ENCODE measurements at places on chromosomes 4 and X. TPM values are rescaled to one million over a fixed set of nuclear protein-coding genes. Genes with fewer than 3 reads are reported as not detected.

PYURF gene
- total RNA-seq, result 104 TPM

SERTM2 gene
- total RNA-seq, result not detected

IL21 gene
- total RNA-seq, result not detected

DNA sequence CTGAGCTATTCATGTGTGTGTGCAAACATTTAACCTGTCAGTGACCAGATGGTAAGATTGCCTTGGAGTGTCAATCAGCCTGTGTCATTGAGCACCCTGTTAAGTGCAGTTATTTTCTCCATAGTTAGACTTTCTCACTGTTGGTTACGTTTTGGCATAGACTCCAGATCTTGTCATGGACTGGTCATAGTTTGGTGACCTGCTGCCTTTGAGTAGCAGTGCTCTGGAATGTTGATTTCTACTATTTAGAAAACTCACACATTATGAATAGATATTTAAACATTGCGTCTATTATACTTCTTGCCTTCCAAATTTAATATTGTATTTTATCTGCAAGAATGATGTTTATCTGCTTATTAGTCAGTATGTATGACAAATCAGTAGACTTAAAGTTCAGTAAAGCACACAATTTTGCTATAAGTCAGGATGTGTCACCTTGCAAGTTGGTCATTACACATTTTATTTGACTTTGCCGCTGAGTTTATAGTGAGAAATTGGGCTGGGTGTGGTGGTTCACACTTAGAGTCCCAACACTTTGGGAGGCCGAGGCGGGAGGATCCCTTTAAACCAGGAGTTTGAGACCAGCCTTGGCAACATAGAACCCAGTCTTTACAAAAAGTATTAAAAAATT lies 42.4 kb downstream of the KIAA0232 start:
- H3K4me3 ChIP-seq, result no peak overlapping the region
- H3K36me3 ChIP-seq, result no peaks in the 10 kb centered on the region
- no peaks in the 10 kb centered on the region for H3K27me3 ChIP-seq
- H3K27ac ChIP-seq, result no peak overlapping the region
- H3K4me1 ChIP-seq, result no peaks in the 10 kb centered on the region
- no peak for DNase-seq

DNA sequence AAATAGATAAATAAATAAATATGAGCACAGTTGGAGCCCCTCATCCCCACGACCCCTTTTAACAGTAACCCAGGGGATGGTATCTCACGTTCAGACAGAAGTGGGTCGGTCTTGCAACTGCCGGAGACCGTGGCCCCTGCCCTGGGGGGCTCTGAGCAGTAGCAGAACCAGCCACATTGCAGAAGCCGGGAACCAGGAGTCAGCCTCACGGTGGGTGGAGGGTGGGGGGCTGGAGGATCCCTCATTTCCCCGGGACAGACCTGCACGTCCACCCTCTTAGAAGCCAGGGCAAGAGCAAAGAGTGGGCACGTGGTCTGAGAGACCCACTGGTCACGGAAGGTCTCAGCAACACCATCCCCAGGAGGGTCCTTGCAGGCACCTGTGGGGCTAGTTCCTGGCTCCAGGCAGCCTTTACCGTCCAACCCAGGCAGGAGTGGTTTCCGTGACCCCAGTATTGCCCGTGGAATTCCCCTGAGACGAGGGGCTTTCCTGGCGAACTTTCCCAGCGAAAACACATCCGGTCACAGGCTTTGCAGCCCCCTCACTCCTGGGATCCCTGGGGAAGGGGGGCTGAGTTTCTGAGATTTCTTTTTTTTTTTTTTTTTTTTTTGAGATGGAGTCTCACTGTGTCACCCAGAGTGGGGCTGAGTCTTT lies 8.8 kb upstream of the IL3RA start:
- no peak for DNase-seq
- no peaks in the 10 kb centered on the region for H3K27me3 ChIP-seq
- no peak overlapping the region for H3K27ac ChIP-seq

DNA sequence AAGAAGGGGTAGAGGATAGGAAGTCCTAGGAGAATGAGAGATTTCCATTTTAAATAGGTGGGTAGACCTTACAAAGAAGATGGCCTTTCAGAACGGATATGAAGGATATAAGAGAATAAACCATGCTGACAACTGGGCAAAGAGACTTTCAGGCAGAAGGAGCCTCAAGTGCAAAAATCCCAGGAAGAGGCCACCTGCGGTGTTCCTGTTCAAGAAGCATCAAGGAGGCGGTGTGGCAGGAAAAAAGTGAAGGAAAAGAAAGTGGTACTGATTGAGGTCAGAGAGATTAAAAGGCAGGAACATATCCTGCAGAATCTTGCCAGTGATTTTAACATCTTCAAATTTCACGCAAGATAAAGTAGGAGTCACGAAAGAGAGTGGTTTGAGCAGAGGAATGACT lies 172.0 kb downstream of the FSTL5 start:
- no peaks in the 10 kb centered on the region for H3K4me1 ChIP-seq
- DNase-seq, result no peak
- H3K27me3 ChIP-seq, result no peaks in the 10 kb centered on the region
- H3K36me3 ChIP-seq, result no peaks in the 10 kb centered on the region
- H3K4me3 ChIP-seq, result no peak overlapping the region
- no peak overlapping the region for H3K27ac ChIP-seq

DNA sequence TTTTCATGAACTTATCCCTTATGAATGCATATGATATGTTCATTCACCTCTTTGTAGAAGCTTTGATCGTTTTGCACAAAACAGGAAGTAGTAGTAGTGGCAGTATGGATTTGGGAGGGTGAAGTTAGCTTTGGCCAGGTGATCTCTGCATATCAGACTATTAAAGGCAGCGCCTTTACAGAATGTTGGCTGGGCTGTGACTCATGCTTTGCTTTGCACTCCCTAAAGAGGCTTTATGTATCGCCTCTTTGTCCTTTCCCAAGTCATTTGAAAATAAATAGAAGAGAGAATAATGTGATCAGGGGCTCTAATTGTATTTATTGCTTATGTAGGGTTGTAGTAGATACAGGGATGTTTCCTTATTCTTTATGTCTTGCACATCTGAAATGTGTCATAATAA lies 50.4 kb downstream of the SHROOM3 start:
- H3K27me3 ChIP-seq, result no peaks in the 10 kb centered on the region
- no peaks in the 10 kb centered on the region for H3K36me3 ChIP-seq
- no peak overlapping the region for H3K27ac ChIP-seq
- H3K4me3 ChIP-seq, result no peak overlapping the region
- DNase-seq, result no peak
- peaks cover 9% of the 10 kb centered on the region for H3K4me1 ChIP-seq

- H3K27me3 ChIP-seq, result no peaks in the 10 kb centered on the region
- no peak overlapping the region for H3K27ac ChIP-seq
- H3K36me3 ChIP-seq, result no peaks in the 10 kb centered on the region
Observed at GRCh38 chrX:133513123-133513522, 97.8 kb upstream of the GPC4 start.

DNA sequence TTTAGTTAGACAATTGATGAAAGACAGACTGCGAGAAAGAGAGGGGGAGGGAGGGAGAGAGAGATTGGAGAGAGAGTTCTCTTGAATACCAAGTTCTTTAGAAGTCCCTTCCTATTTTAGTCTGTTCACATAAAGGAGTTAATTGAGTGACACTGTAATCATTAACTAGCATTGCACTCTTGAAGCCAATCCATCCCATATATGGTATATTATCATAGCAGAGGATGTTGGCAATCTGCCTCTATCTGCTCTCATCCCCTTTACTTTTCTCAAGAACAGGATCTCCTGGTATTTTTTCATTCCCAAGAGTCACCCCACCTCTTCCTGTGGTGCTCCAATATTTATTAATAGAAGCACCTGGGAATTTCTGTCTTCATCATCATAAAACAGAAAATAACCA lies 959.6 kb upstream of the NDST4 start:
- H3K27ac ChIP-seq, result no peak overlapping the region
- H3K27me3 ChIP-seq, result no peaks in the 10 kb centered on the region
- no peaks in the 10 kb centered on the region for H3K36me3 ChIP-seq

- no peaks in the 10 kb centered on the region for H3K36me3 ChIP-seq
- H3K4me1 ChIP-seq, result no peaks in the 10 kb centered on the region
- no peak for DNase-seq
- no peak overlapping the region for H3K4me3 ChIP-seq
Observed at GRCh38 chr4:56149591-56149990, 200.8 kb downstream of the CEP135 start.

GRCh38 chrX:26037367-26037766 lies 100.8 kb upstream of the MAGEB18 start:
- no peaks in the 10 kb centered on the region for H3K27me3 ChIP-seq
- no peaks in the 10 kb centered on the region for H3K36me3 ChIP-seq
- no peak overlapping the region for H3K4me3 ChIP-seq
- DNase-seq, result no peak
- no peaks in the 10 kb centered on the region for H3K4me1 ChIP-seq
- H3K27ac ChIP-seq, result no peak overlapping the region

DNA sequence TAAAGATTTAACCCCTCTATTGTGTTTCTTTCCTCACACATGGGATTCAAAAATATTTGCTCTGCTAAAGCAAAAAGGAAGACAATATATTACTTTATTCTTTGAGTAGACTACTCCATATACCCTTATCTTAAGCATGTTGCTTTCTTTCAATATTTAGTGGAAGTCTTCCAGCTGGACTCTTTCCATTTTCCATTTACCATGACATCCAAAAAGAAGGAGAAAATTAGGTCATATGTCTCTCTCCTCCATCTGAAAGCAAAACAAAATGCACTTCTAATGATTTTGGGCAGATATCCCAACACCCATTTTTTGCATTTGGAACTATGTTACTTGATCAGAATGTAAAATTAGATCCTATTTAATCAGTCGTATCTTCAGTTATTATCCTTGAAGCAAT lies 1336.5 kb downstream of the PCDH19 start:
- H3K27me3 ChIP-seq, result no peaks in the 10 kb centered on the region
- no peaks in the 10 kb centered on the region for H3K36me3 ChIP-seq
- H3K27ac ChIP-seq, result no peak overlapping the region
- no peaks in the 10 kb centered on the region for H3K4me1 ChIP-seq

- DNase-seq, result no peak
- H3K4me1 ChIP-seq, result no peaks in the 10 kb centered on the region
- H3K27me3 ChIP-seq, result peaks cover 4% of the 10 kb centered on the region
- no peaks in the 10 kb centered on the region for H3K36me3 ChIP-seq
- no peak overlapping the region for H3K4me3 ChIP-seq
Observed at GRCh38 chrX:17846045-17846444, 15.1 kb downstream of the RAI2 start.

DNA sequence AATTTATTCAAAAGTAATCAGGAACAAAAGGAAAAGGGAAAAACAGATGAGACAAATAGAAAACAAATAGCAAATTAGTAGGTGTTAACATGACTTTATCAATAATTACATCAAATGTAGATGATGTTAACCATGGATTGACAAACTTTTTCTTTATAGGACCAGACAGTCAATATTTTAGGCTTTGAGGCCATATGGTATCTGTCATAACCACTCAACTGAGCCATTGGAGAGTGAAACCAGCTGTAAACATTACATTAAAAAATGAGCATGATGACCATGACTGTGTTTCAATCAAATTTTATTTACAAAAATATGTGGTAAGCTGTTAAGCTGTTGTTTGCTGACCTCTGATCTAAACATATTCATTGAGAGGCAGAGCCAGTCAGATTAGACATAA lies 118.5 kb upstream of the NWD2 start:
- no peaks in the 10 kb centered on the region for H3K4me1 ChIP-seq
- H3K36me3 ChIP-seq, result no peaks in the 10 kb centered on the region
- no peak for DNase-seq
- H3K4me3 ChIP-seq, result no peak overlapping the region
- H3K27me3 ChIP-seq, result no peaks in the 10 kb centered on the region

- no peak overlapping the region for H3K4me3 ChIP-seq
- no peaks in the 10 kb centered on the region for H3K27me3 ChIP-seq
- no peaks in the 10 kb centered on the region for H3K36me3 ChIP-seq
Observed at GRCh38 chrX:37315511-37316248, 33.5 kb upstream of the PRRG1 start.

- H3K36me3 ChIP-seq, result no peaks in the 10 kb centered on the region
- H3K4me1 ChIP-seq, result no peaks in the 10 kb centered on the region
- no peak overlapping the region for H3K4me3 ChIP-seq
- no peak overlapping the region for H3K27ac ChIP-seq
Observed at GRCh38 chr4:165680821-165681220, 192.2 kb upstream of the TLL1 start.

All from tibial nerve (tissue), 4 donors.